ENCODE measurements at places on chromosomes 7 and 10.

- no peak for DNase-seq
Observed at GRCh38 chr10:47366731-47367460, 17.2 kb downstream of the ZNF488 start.

- DNase-seq, result no peak
Observed at GRCh38 chr10:63711867-63712716, 190.9 kb downstream of the REEP3 start.

GRCh38 chr7:95608359-95609173 is 12.2 kb upstream of the PDK4 start:
- no peak for DNase-seq

DNA sequence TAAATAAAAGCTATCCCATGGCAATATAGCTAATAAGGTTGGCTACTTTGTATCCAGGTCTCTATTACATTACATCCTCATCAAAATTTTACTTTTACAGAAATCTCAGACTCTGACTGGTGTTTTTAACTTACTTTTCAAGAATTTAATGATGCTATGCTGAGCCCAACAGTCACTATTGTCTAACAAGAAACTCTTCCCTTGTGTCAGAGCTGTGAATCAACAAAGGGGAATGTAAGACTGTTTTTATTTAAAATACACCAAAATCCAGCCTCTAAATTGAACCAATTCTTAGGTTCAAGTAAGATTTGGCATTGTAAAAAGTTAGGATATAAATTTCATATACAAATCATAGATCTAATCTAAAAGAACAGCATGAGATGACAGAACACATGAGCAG is 7.0 kb downstream of the RTKN2 start:
- DNase-seq, result no peak

- DNase-seq, result no peak
Observed at GRCh38 chr7:70751895-70752294, 380.0 kb upstream of the GALNT17 start.

- DNase-seq, result no peak
Observed at GRCh38 chr7:129367349-129367699, 66.9 kb upstream of the STRIP2 start.
